ENCODE measurements at places on chromosomes 1 and 21. TPM values are rescaled to one million over a fixed set of nuclear protein-coding genes. Genes with fewer than 3 reads are reported as not detected.

DNA sequence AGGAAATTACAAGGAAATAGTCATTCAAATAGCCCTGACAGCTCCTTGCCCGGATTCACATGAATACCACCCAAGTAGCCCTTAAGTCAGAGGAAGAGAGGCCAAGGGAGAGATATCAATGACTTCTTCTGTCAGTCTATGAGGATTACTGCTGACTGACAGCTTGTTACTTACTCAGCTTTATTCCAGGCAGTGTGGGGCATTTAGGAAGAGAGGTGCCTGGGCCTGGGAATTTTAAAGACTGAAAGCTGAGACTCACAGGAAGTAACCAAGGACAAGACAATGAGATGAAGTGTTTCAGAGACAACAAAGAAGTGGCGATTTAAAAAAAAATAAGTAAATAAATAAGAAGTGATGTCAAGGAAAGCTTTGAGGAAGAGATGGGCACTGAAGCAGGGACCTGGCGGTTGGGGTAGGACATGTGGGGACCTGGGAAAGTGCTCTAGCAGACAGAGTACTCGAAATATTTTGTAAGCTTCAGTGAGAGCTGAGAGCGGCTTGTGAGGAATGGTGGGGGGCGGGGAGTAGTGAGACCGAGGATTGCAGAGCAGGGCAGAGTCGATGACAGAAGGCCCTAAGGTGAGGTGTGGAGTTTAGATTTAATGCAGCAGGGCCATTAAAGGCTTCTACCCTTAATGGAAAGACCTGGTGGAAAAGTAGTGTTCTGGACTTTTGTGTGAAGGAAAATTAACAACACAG is 58.9 kb downstream of the ST3GAL3 start:
- no peak for DNase-seq

GRCh38 chr1:221093903-221094791 is 214.9 kb downstream of the HLX start:
- no peak for DNase-seq

The LMOD1 gene
- total RNA-seq = 22.3 TPM

The CR1L gene
- total RNA-seq = not detected

All from fibroblast of the aortic adventitia (primary cell).